ENCODE measurements at places on chromosomes 16 and 17.

DNA sequence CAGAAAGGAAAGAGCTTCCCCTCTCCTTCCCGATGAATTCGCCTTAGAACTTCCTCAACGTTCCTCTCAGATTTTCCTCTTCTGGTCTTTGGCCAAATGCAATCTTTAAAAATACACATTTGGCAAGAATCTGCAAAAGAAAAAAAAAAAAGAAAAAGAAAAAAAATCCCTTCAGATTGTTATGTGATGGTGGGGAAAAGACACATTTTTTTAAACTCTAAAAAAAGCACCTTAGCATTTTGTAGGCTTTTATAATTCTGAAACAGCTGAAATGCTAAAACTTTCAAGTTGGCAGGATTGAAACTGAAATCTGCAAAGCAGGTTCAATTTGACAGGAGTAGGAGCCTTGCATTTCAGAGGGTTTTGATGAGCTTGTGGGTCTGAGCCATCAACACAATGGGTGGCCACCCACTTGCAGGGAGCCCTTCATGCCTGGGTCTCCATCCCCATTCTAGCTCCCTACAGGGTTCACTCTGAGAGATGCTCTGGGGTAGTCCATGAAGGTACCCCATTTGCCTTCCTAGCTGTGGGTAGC is 33.1 kb downstream of the CACNG3 start:
- no peak for DNase-seq

- DNase-seq, result peak; percentile 50
Measured at GRCh38 chr16:28210979-28211588, 681 bp downstream of the XPO6 start.

DNA sequence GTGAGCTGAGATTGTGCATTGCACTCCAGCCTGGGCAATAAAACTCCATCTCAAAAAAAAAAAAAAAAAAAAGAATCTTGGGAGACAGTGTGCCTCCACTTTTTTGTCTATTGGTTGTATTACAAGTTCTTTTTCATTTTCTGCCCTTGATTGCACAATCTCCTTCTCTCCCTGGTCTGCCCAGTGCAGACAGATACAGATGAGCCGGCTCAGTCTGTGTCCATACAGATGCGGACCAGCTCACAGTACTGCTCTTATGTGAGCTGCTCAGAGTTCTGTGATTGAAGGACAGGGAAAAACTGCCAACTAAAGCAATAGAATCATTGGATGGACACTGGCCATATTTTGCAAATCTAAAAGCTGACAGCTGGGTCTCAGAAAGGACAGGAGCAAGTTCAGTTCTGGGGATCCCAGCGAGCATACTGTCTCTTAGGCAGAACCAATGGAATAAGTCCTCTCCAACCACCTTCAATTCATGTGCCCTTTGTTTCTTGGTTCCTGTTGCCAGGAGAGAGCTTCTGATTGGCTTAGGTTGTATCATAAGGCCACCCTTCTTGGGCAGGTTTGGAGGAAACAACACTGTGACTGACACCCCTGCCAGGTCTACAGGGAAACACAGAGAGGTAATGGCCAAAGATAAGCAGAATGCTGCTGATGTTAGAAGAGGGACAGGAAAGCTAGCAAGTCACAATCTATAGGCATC is 495.6 kb upstream of the HSBP1 start:
- DNase-seq, result no peak

GRCh38 chr16:59410451-59410850 is 676.3 kb upstream of the GOT2 start:
- DNase-seq, result no peak

DNA sequence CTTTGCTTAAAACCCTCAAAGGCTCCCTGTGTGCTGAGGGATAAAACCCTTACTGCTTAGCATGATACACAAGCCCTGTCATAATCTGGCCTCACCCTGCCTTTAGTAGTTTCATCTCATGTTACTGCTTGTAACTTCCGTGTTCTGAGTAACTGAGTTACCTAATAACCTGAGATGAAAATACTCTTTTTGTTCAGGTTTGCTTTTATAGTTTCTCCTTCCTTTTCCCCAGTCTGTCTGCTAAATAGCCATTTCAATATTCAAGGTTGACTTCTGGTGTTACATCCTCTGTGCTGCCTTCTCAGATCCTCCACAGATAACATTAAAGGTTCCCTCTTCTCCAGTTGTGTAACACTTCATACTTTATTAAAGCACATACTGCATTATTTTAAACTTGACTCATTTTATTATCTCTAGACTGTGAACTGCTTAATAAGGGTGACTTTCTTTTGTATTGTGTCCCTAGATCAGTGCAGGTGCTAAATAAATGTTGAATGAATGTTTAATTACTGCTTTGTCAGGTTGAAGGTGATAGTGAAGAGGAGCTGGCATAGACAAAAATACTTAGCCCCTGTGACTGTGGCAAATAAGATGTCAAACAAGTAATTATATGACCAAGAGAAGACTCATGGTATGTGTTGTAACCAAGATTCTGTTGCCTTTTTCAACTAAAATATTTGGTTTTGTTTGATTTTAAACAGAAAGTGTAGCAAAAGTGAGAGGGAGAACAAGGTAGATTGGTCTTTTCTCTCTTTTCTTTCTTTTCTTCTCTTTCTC is 47.8 kb downstream of the NFAT5 start:
- DNase-seq, result no peak

GRCh38 chr17:4066210-4066609 is 76.6 kb downstream of the ZZEF1 start:
- no peak for DNase-seq

DNA sequence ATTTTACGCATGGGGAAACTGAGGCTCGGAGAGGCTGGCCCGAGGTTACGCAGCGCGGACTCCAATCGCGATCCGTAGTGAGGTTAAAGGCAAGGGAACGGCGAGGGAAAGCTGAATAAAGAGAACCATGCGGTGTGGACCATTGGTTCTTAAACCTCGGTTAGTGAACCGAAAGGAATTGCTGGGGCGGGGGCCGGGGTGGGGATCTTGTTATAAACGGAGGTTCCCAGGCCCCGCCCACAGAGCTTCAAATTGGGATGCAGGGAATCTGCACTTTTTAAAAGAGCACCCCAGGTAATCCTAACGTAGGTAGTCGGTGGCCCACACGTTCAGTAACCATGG is 524 bp downstream of the IQCK start:
- no peak for DNase-seq

- DNase-seq, result no peak
Measured at GRCh38 chr17:20975566-20975965, 67.2 kb downstream of the USP22 start.

DNA sequence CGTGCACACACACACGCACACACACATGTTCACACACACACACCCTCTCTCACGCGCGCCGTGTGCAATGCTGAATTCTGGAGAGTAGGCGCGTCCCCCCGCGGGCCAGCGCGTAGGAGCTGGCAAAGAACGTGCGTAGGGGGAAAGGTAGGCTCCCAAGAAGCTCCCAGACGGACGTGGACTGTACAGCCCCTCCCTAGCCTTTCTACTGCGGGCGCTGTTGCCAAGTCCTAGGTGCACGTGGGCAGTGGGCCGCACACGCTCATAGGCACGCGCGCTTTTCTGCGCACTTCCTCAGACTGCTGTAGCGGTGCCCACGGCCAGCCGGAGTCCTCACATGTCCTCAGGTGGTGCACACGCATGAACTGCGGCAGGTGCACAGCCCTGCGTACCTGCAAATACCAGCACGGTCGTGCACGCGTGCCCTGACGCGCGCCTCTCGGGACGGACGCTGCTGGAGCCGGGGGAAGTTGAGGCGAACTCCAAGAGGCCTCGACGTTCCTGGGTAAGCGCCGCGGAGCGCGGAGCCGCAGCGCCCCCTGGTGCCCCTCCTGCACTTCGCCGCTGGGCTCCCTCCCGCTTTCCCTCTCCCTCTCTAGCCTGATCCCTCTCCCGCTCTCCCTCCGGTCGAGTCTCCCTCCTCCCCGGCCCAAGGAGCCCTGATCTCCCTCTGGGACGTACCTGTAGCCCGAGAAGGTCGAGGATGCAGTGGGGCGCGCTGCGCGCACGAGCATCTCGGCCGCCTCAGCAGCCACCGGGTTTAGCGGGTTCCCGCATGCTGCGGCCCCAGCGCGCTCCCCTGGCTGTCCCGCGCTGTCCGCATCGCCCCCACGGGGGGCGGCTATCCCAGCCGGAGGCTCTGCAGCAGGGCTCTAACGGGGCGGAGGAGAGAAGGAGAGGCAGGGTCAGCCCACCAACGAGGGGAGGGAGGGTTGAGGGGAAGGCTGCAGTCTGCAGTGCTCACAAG is 749 bp downstream of the GRIN2A start:
- no peak for DNase-seq

DNA sequence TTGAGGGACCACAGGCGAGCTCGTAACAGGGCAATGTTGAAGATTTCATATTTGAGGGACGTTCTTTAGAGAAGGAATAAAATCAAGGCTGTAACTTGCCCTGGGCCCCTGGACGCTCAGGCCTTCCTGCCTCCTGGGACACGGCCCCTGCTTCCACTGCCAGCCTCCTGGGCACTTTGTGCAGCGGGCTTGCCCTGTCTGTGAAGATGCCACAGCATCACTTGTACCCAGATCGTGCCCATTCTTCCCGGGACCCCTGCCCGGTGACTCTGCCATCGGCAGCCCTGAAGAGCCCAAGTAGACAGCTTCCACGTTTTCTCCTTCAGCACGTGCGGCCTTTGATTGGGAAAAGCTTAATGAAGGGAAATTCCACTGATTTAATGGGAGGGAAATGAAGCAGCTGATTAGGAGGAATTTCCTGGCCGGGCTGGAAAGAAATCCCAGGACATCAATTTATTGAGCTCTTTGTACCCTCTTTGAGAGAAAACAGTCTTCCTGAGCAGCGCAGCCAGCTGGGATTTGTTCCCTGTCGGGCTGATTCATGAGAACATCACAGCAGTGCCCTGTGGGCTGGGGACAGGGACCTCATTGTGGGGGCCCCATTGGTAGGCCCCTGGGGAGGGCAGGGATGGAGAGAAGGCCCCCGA is 71.5 kb downstream of the CRISPLD2 start:
- DNase-seq, result no peak

- no peak for DNase-seq
Measured at GRCh38 chr17:82583720-82584234, 64.2 kb downstream of the FOXK2 start.

- no peak for DNase-seq
Measured at GRCh38 chr17:82668631-82669099, 20.4 kb upstream of the WDR45B start.

DNA sequence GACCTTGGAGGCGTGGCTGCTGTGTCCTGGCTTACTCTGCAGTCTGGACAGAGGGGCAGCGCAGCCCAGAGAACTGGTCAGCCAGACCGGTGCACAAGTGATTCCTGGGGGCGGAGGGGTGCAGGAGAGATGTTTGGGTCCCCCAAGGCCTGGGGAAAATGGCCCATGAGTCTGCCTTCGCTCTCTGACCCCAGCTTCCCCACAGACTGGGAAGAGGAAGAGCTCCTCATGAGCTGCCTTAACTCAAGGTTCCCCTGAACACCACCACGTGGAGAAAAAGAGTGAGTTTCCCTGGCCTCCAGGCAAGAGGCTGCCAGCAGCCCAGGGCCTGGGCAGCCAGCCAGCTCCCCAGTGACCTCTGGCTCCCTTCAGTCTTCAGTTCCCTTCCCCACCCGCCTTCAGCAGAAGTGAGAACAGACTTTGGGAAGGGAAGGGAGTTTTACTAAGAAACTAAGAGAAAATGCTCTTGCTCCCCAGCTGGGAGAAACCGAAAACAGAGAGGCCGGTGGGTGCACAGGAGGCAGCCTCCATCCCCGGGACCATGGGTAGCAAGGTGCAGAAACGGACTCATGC is 2.0 kb upstream of the C17orf99 start:
- DNase-seq, result no peak

- DNase-seq, result no peak
Measured at GRCh38 chr17:18157354-18157985, 26.2 kb upstream of the ALKBH5 start.

GRCh38 chr17:51685287-51685909 is 425.1 kb downstream of the UTP18 start:
- no peak for DNase-seq

- no peak for DNase-seq
Measured at GRCh38 chr16:54027062-54027461, 259.5 kb downstream of the IRX3 start.

GRCh38 chr16:50126183-50126582 is 26.9 kb upstream of the TENT4B start:
- no peak for DNase-seq

DNA sequence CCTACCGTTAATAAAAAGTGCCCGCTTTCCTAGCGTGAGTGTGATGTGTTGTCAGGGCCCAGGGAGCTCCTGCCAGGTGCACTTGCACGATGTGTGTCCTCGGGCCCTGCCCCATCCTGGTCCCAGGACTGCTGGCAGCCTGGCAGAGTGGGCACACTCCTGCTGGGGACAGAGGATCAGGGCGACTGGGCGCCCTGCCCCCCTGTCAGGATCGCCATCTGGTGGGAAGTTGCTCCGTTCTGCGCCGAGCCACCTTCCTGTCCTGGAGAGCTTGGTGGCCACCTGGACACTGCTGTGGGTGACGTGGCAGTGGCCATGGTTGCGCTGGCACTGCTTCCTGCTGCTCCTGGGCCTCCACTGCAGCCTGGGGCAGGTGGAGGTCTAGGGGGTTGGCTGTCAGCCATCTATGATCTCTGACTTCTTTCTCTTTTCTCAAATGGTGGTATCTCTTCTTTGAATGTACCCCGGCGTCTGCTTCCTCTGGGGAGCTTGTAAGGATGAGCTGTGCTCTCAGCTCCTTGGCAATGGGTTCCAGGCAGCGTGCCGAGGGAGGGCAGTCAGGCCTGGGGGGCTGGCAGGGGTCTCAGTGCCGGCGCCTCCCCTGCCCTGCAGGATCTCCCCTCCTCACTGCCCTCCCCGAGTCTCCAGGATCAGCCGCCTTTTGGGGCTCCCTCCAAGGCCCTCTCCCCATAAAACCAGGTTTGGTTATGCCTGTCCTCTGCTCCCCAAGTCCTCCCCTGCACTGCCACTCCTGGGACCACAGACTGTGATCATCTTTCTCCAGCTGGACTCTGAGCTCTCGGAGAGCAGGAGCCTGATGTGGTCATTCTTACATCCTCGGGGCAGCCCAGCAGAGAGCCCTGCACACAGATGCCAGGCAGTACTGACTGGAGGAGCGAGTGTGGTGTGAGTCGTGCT is 76.9 kb downstream of the AMFR start:
- DNase-seq, result no peak

DNA sequence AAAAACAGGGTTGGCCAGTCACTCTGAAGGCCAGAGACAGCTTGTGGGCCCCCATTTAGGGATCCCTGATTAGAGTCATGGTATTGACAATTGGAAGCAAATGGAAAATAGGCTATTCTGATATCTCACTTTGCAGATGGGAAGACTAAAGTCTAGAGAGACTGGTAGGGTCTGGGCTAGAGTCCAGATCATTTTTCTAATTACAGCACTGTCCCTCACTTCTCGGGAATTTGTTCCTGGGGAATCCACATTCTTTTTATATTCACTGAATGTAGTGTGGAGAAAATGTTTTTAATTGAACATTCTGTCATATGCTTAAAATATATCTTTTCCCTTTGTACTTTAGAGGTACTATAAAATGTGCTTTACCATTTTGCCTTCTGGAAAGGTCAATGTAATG is 1.1 kb downstream of the KATNIP start:
- no peak for DNase-seq

- DNase-seq, result no peak
Measured at GRCh38 chr16:89829630-89830437, 1.6 kb downstream of the SPIRE2 start.
